ENCODE measurements at places on chromosomes 4 and X.

DNA sequence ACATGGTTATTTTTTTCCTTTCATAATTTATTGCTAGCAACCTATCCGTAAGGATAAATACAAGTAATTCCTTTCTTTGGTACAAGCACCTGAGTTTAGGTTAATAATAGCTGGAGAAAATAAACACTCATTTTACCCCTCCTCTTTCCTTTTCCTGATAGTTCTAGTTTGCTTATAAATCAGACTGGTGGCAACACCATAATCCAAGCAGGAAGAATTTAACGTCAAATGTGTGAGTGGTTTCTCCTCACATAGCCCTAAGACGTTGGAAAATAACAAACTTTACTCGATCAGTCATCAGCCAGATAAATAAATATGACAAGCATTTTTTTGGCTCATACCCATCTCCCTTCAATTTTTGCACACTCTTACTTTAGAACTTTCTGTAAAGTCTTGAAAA, 190.3 kb upstream of the FAM241A start:
- no peak for DNase-seq

DNA sequence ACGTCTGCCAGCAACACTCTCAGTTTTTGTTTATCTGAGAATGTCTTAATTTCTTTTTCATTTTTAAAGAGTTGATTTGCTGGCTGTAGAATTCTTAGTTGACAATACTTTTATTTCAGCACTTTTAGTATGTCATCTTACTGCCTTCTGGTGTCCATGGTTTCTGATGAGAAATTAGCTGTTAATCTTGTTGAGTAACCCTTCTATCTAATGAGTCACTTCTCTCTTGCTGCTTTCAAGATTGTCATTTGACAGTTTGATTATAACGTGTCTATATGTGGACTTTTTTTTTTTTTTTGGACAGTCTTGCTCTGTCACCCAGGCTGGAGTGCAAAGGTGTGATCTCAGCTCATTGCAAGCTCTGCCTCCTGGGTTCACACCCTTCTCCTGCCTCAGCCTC, 24.0 kb upstream of the TMEM255A start:
- DNase-seq: no peak

- no peak for DNase-seq
Measured at GRCh38 chr4:152992027-152992426, 55.9 kb downstream of the FHDC1 start.

DNA sequence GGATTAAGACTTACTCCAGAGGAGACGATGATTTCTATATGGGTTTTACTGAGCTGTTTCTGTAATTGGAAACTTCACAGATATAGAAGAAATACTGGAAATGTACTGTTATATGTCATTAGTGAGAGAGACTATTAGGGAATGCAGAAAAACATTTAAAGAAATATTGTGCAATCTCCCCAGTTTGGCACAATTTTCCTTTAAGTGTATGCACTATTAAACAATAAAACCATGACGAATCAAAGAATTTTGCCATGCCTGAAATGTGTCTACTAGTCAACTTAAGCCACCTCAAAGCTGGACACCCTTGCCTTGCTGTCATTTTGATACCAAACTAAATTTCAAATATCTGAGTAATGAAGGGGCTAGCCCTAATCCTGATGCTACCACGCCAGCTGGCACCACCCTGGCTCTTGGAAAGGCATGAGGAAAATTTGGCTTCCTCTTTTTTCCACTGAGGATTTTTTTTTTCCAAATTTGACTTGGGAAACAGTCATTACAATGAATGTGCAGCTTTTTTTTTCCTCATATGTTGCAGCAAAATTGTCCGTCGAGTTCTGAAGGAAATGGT, 36.1 kb downstream of the MTTP start:
- DNase-seq: no peak

DNA sequence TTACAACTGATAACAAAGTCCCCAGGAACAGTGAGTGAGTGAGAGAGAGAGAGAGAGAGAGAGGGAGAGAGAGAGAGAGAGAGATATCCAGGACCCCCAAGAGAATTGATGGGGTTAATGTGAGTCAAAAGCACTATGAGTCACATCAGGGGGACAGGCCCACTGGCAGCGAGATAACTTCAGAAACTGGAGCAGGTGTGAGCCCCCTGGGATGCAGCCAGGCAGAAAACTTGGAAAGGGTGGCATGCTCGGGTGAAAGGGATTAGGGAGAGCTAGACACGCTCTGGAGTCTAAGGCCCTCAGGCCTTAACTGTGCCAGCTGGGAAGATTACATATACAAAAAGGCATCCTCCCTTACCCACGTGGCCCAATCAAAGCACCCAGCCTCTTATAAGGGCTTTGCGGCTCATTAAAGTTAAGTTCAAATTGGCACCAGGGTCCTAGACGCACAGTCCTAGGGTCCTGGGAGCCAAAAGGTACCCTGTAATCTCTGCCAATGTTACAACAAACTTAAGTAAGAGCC, 841 bp downstream of the ACOT9 start:
- no peak for DNase-seq

- no peak for DNase-seq
Measured at GRCh38 chr4:52873191-52873590, 11.1 kb downstream of the RASL11B start.

DNA sequence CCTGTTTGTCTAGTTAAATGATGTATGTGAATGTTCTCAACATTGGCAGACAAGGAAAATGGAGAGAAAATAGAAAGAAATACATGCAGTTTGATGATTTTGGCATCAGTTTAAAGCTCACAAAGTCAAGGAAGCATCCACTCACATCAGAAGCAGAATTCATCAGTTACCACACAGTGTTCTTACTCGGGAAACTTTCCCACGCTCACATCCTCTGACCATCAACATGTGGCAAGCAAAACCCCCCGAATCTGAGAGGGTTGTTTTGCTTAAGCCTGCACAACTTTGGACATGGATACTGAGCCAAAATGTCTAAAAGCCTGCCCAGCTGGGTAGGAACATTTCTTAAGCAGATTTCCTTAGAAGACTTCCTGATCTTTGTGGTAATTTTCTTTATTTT, 407.6 kb downstream of the ANKRD50 start:
- DNase-seq: no peak

- no peak for DNase-seq
Measured at GRCh38 chrX:123277821-123278220, 93.7 kb downstream of the GRIA3 start.

DNA sequence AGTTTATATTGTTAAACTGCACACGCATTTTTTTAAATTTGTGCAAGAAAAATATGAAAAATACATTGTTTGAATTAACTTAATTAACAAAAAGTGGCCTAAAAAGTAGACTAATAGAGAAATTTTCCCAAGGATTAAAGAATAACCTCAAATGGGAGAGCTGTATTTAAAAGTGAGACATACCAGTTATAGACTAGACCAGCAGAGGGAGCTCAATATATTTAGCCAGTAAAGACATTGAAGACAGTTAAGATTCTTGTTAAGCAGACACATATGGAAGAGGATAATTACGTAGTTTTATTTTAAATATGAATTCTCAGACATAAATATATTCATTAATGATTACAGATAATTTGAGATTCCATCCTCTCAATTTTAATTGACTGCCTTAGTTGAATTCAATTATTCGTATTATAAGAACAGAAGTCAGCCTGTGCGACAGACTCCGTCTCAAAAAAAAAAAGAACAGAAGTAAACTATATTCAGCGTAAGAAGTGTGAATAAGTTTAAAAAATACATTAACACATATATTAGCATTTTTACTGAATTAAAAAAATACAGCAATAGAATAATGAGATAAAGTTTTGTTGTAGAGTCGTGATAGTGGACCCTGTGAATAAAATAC, 64.8 kb downstream of the GLRA3 start:
- DNase-seq: no peak

- DNase-seq: no peak
Measured at GRCh38 chr4:2833671-2834000, 10.0 kb upstream of the ADD1 start.

DNA sequence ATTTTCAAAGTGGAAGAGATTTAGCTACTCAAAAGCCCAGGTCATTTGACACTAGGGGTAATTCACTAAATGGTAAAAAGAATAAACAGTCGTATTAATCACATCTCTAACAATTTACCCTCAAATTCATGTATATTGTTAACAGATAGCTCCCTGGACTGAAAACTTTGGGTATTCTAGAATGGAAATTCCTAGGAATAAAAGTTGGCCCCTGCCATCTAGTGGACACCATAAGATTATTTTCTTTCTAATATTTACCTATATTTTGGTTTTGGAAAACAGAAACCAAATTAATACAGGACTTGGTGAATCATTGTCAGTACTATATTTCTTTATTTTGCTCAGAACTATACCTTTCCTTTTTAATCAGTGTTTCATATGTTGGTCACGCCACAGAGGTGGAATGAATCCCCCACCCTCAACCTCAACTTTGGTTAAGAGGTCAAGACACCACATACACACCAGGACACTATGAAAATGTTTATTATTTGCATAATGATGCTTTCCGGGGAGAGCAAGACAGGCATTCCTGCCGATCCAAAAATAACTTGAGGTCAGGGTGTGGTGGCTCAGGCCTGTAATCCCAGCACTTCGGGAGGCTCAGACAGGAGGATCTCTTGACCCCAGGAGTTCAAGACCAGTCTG, 96.2 kb upstream of the APOOL start:
- no peak for DNase-seq

GRCh38 chrX:73977542-73978169, 326.3 kb upstream of the ZCCHC13 start:
- DNase-seq: no peak

DNA sequence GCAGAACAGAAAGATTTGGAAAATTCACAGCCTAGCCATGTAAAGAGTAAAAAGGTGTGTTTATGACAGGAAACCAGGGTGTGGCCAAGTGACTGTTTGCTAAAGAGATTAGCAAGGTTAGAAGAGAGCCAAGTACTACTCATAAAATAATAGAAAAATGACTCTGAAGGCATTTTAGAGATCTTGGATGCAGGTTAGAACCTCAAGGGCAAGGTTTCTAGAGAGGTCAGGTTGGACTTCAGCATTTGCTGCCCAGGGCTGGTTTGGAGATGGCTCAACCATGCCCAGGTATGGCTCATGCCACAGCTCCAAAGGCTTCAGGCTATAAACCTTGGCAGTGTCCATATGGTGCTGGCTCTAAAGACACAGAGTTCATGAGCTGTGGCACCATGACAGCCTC, 40.6 kb upstream of the ADGRA3 start:
- no peak for DNase-seq

DNA sequence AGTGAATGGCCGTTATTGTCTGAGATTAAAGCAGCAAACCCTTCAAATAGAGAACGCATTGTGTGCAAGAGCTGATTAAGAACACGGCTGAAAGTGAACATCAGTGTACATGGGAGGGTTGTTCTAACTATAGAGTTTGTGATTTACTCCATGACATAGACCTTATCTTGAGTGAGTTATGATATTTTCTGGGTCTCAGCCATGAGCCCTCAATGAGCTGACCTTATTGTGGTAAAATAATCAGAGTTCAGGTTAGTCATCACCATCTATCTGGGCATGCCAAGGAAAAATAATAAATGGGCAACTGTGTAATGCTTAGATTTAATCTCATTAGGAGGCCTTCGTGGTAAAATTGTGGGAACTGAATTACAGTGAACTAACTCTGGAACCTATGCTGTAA, 33.2 kb upstream of the CLDN24 start:
- DNase-seq: no peak

DNA sequence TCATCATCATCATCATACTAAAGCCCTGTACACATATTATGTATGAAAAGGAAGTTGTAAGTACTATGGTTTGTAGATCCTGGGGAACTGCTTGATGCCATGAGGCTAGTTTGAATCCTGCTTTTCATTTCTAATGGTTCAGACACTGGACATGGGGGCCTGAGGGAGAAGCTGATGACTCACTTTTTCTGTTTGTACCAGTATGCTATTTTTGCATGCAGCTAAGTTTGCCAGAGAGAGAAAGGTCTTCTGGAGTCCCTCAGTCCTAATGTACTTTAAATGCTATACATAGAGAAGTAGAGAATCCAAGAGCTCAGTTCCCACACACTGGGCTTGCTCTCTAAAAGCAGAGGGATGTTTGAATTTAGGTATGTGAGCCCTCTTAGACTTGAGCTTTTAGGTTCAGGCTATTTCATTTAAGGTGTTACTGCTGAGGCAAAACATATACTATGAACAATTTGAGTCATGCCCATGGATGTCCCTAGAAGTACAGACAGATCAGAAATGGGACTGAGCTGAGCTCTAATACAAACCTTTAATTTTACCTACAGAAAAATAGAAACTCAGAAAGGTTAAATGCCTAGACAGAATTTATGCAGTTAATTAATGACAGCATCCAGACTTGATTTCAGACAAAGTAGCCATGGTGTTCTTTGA, 17.6 kb upstream of the HS3ST1 start:
- DNase-seq: no peak

DNA sequence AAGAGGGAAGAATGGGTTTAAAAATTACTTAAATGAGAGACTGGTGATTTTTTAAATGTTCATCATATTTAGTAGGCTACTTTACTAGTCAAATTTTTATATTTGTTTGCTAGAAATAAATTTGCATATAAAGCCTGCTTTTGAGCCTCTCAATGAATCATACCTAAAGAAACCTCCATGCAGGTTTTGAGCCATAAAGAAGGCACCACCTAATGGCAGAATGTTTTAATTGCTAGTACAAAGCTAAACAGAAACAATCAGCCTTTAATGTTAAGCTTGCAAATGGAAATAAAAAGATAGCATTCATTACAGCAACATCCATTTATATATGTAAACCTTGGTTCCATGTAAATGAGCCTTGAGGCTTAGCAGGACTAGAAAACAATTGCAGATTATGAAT, 989.7 kb downstream of the CCSER1 start:
- DNase-seq: no peak

- no peak for DNase-seq
Measured at GRCh38 chr4:13541720-13542576, 2.4 kb downstream of the NKX3-2 start.

DNA sequence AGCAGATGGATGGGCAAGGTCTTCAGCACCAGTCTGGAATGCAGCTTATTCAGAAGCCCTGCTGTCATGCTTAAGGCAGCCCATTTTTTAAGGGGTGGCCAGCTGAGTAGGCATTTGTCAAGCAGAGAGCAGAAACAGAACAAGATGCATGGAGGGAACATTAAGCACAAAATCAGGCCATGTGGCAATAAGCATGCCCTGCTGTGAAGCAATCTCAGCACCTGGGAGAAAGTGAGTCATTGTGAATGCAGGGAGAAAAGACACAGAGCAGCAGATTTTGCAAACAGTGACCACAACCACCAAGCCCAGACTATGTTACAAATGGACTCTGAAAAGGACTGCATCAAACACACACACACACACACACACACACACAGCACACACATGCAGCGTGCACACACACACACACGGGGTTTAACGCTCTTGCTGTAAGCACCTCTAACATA, 94.1 kb upstream of the GALNT7 start:
- no peak for DNase-seq
